ENCODE measurements at places on chromosomes 6 and 20.

DNA sequence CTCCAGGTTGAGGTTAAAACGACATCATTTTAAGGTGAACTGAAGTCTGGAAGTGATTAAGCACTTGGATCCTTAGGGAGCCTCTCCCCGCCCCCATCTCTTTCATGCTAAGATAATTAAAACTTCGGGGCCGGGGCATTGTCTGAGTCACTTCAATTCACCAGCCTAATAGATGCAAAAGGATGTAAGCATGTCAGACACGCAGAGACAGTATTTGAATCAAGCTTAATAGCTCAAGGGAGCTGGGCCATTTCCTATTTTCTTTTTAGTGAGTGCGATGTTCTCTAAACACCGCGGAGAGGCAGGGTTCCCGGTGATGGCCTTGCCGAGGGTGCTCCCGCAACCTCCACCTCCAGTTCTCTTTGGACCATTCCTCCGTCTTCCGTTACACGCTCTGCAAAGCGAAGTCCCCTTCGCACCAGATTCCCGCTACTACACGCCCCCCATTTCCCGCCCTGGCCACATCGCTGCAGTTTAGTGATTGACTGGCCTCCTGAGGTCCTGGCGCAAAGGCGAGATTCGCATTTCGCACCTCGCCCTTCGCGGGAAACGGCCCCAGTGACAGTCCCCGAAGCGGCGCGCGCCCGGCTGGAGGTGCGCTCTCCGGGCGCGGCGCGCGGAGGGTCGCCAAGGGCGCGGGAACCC lies 516 bp upstream of the IRF4 start:
- no peak for DNase-seq

DNA sequence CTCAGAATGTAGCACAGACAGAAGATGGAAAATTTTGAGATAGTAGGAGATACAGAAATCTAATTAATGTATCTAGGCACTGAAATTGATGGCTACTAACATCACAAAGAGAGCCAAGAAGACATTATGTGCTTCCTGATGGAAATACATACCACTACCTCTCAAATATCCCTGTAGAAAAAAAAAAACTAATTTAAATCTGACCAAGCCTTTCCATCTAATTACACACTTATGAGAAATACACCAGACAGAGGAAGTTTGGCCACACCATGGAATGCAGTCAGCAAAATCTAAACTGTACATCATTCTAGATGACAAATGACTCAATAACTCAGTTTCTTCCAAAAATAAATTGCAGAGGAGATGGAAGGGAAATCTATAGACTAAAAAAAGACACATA lies 18.9 kb downstream of the VPS52 start:
- no peak for DNase-seq

GRCh38 chr20:1423625-1424106 lies 30.8 kb upstream of the FKBP1A start:
- no peak for DNase-seq

GRCh38 chr20:10716855-10717254 lies 43.1 kb upstream of the JAG1 start:
- no peak for DNase-seq

- DNase-seq: no peak
Observed at GRCh38 chr20:12264711-12265110, 347.0 kb downstream of the BTBD3 start.

- DNase-seq: no peak
Observed at GRCh38 chr20:6579417-6579816, 188.1 kb upstream of the BMP2 start.

- peak; percentile 38 for DNase-seq
Observed at GRCh38 chr20:32483351-32484224, 101.5 kb downstream of the NOL4L start.

DNA sequence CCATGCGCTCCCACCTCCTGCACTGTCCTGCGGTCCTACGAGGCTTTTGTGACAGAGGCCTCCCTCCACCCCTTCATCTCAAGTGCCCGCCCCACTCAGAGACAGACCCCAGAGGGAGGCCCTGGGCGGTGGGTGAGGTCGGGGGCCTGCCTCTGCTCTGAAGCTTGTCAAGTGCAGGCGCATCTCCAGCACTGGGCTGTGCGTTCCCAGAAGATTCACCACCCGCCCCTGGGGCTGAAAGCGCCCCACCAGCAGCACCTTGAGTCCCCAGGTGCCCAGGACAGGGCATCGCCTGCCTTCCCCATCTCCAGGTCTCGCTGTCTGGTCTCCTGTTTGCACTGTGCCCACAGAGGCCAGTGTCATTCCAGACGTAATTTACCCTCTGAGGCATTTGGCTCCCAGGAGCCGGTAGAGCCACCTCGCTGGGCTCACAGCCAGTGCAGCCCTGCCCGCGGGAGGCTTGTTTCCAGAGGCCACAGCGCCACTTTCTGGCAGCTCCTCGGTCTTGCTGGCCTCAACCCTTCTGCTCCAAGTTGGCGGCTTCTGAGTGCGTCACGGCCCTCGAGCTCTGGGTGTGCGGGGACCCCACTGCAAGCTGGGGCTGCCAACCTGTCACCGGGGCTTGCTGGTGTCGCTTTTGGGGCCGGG lies 191.1 kb downstream of the TAF4 start:
- DNase-seq: no peak

DNA sequence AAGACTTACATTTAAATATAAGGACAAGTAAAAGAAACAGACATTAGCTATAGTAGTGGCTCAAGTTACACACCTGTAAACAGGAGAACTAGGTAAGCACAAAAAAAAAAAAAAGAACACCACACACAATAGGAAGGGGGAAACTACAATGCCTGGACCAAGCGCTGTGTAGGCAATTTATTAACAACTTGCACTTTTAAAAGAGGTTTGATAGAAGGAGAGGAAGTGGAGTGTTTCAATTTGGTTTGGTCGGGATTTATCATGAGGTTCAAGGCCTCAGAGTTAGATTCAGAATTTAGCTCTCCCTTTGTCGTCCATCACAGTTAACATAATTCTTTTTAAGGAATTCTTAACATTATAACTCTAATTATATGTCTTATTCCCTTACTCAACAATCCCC lies 1.1 kb upstream of the USP49 start:
- no peak for DNase-seq

DNA sequence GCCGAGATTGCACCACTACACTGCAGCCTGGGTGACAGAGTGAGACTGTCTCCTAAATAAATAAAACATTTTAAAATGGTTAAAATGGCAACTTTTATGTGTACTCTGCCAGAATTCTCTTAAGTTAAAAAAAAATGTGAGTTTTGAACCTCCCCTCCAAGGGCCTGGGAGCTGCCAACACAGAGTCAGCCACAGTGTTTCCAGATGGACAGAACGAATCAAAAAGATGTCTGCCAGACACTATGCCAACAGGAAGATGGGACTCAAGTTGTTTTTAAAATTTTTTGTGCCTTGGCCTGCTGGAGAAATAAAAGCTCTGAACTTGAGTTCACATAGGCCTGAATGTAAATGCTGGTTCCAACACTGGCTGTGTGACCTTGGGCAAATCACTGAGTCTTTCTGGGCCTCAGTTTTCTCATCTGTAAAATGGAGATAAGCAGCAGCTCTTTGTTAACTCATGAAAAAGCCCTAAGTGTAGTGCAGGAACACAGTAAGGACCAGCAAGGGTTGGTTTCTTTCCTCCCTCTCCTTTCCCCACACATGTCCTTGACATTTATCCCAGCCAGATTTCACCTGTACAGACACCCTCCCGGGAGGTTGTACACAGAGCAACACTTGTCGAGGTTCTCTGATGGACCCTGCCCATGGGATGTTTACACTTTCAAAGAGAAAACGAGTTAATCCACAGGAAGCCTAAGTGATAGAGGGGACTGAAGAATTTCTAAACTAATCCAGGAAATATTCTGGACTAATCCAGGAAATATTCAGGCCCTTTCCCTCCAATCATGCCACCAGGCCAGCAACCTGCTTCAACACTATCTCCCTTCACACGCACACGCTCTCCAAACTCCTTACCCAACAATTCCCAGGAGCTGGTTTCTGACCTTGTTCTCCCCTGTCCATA lies 35.0 kb downstream of the MRPL14 start:
- DNase-seq: no peak

- no peak for DNase-seq
Observed at GRCh38 chr6:17622144-17622543, 22.0 kb downstream of the FAM8A1 start.

DNA sequence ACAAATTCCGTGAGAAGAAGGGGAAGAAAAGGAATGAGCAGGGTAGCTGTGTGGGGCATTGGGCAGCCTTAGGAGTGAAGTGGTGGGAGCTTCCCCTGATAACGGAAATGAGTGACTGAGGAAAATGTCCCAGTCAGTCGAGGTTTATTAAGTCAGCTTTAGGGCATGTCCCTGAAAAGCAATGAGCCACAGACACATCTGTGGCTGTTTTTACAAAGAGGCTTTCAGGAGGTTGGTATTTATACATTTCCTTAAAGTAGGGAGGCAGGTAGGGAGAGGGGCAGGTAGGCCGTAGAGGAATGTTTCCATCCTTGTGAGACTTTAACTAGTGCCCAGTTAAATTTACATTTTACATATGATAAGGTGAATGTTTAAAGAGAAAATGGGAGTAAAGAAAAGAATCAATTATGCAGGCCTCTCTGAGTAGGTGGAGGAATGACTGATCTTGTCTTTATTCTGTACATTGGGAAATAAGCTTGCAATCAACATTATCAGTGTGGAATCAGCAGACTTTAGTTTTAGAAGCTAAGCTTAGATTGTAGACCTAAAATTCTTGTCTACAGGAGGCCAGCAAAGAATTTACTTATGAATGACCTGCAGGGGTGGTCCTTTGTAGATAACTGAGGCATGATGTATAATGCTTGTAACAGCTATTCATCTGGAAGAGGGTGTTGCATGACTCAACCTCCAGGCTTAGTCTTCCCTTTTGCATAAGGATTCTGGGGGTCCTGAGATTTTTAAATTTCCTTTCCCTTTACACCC lies 18.5 kb downstream of the SLC22A2 start:
- DNase-seq: no peak

GRCh38 chr20:52518735-52519134 lies 327.2 kb upstream of the ZFP64 start:
- DNase-seq: no peak

GRCh38 chr6:164178679-164179332 lies 764.3 kb downstream of the QKI start:
- no peak for DNase-seq

DNA sequence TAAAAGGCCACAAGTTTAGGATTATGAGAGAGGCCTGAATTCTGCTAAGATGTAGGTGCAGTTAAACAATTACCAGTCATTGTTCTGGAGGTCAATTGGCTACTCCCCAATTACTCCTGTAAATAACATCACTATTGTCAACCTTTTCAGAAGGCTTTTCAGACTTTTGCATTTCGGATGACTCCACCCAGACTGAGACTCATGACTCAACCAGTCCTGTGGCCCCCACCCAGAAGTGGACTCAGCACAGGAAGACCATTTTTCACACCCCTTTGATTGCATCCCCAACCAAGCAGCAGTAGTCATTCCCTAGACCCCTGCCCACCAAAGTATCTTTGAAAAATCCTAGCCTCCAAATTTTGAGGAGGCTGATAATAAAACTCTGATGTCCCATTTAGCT lies 139.3 kb upstream of the SLC22A16 start:
- DNase-seq: no peak

- no peak for DNase-seq
Observed at GRCh38 chr20:48128436-48128835, 343.2 kb upstream of the SULF2 start.

GRCh38 chr6:11729076-11729475 lies 49.5 kb downstream of the ADTRP start:
- DNase-seq: no peak

GRCh38 chr6:125346201-125346925 lies 44.6 kb upstream of the HDDC2 start:
- no peak for DNase-seq

DNA sequence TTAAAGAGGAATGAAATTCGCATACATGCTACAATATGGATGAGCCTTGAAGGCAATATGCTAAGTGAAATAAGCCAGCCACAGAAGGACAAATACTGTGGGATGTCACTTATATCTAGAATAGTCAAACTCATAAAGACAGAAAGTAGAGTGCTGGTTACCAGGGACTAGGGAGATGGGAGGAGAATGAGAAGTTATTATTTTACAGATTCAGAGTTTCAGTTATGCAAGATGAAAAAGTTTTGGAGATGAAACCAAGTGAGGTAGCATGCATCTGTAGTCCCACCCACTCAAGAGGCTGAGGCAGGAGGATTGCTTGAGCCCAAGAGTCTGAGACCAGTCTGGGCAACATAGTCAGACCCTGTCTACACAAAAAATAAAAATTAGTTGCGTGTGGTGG lies 82.5 kb upstream of the ARID1B start:
- DNase-seq: no peak

DNA sequence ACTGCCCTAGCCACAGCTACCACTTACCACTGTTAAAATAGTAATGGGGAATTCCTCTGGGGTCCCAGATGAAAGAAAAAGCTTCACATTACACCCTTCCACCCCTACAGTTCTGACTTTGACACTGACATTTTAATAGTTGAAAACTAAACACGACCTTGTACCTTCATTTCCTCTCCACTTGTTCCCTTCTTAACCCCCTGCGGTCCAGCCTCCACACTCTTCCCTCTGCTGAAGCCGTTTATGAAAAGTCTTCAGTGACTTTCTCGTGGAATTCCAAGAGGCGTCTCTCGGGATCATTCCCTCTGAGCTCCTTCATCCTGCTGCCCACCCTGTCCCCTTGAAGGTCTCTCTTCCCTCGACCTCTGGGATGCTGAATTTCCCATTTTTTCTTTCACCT lies 36.6 kb upstream of the TIAM2 start:
- no peak for DNase-seq

GRCh38 chr6:72419966-72420365 lies 201.9 kb upstream of the KCNQ5 start:
- DNase-seq: no peak

DNA sequence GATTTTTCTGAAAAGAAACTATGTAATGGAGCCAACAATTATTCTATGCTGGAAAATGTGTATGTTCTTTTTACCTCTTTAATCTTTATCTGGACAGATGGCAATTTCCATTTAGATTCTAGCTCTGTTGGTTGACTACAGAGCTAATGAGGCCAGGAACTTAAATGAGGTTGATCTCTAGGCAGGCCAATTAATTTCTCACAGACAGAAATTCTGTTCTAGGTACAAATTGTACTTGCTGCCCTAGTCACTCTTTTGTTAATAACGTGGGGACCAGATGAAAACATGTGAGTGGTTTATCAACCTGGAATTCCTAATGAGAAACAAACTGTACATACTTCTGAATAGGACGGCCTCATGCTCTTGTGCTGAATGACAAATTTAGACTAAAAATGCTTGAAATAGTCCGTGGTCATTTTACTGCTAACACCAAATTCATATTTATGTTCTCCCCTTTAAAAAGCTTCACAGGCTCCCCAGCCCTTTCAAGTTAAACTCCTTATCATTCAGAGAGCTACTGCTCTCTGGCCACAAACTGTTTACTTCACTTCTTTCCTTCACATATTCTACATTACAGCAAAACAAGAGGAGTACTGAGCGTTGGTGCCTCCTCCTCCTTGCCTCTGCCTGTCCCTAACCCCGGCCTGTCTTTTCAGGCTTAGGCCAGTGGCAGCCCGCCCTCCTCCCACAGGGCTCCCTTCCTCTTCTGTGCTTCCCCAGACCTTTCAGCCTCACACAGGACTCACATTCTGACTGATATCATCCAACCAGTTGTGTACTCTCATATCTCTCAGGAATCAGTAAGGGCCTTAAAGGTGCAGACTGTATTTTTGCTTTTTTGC lies 41.4 kb downstream of the DTNBP1 start:
- DNase-seq: no peak

GRCh38 chr6:73231986-73232391 lies 6.7 kb upstream of the KHDC1L start:
- no peak for DNase-seq

Data from NCI-H2107 (cell line).